SHP77 treated with DMSO at 0.1 percent for 48 hours (cell line): ENCODE measurements at places on chromosomes 6 and 20.

- no peak for DNase-seq
Observed at GRCh38 chr20:32982617-32983458, 21.4 kb downstream of the SUN5 start.

- DNase-seq, result no peak
Observed at GRCh38 chr6:50217841-50218240, 168.1 kb upstream of the DEFB112 start.

DNA sequence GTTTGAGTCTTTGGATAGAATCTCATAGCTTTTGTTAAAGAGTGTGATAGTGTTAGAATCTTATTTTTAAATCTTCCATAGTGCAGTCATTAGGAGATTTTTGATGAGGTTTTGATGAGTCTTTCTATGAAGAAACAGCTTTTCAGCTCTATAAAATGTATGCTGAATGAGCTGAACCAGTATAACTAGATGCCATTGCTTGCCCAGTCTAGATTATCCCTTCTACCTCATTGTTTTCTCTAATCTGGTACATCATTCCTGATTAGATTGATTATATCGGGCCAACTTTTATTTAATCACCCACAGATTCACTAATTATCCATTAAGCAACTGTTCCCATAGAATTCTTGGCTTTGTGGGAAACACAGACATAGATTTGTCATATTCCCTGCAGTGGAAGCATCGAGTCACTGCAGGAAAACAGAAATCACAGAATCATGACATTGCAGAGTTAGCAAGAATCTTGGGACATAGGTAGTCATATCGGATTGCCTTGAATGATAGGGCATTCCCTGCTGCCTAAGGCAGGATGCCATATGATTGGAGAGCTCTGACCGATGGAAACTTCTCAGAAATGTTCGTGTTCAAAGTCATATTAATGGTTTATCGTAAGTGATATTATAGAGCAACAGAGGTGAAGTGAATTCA lies 882.7 kb upstream of the FLRT3 start:
- DNase-seq, result no peak

DNA sequence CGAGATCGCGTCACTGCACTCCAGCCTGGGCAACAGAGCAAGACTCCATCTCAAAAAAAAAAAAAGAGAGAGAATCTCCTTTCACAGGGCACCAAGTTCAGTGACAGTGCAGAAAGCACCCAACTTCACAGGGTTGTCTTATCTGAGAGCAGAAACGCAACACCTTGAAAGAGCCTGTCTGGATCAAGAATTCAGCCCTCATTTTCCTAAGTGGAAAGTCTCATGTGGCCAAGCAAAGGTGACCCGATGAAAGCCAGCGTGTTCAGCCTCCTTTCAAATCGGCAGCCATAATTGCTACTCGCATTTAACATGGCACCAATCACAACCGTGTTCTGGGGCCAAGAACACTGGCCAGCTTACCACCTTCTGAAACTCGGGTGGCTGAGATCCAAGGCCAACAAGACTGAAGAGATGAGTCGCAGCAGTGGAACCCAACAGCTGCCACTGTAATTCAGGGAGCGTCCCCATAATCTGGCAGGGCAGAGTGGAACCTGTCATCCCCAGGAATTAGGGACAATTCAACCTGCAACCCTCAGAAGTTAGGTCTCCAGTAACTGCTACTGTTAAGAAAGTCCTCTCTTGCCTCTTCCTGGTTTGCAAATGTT lies 536.7 kb upstream of the JARID2 start:
- no peak for DNase-seq

DNA sequence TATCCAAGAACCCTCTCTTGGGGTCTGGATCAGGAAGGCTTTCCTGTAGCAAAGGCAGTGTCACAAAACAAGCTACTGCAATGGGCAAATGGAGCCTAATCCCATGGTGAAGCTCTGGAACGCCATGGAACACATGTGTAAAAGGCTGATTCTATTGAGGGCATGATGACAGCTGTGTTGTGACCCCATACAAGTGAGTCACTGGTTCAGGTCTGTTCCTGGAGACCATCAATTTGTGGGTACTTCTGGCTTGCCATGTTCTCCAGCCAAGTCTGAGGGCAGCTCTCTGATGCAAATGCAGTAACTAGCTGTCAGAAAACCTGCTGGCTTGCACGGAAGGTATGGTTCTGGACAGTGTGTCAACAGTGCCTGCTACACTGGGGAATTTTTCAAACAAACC lies 33.3 kb upstream of the ECHDC1 start:
- no peak for DNase-seq

DNA sequence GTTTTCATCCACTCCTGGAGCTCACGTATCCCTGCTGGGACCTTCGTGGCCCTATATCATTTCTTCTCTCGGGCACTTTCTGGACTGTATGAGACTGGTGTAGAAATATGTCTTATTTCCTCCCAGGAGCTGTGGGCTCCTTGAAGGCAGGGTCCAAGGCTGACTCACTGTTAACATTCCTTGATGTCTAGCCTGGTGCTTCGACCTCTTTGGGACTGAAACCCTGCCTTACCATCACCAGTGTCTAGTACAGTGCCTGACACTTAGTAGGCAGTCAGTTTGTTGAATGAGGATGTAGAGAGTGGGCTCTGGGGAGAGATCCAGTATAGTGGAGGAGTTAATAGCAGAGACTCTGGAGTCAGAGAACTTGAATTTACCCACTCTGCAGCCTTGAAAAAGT lies 23.6 kb downstream of the POFUT1 start:
- DNase-seq, result no peak

GRCh38 chr6:52143551-52143950 lies 42.6 kb upstream of the IL17A start:
- DNase-seq, result no peak

DNA sequence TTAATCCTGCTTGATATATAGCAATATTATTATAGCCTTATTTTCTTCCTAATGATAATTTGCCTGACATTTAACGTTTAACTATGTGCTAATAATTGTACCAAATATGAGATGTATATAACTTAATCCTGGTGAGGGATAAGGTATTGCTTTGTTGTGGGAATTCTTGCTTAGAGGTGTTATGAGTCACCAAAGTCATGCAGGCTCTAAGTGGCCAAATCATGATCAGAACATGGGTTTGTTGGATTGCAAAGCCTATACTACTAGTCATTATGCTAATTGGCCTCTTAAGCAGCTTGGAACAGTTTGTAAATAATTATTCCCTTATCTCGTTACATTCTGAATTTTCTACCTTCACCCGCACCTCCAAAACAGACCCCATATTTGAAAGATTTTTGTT lies 21.9 kb upstream of the C6orf141 start:
- no peak for DNase-seq

- no peak for DNase-seq
Observed at GRCh38 chr6:98384801-98385200, 449.6 kb upstream of the POU3F2 start.

- no peak for DNase-seq
Observed at GRCh38 chr6:7593229-7593628, 3.2 kb downstream of the SNRNP48 start.

DNA sequence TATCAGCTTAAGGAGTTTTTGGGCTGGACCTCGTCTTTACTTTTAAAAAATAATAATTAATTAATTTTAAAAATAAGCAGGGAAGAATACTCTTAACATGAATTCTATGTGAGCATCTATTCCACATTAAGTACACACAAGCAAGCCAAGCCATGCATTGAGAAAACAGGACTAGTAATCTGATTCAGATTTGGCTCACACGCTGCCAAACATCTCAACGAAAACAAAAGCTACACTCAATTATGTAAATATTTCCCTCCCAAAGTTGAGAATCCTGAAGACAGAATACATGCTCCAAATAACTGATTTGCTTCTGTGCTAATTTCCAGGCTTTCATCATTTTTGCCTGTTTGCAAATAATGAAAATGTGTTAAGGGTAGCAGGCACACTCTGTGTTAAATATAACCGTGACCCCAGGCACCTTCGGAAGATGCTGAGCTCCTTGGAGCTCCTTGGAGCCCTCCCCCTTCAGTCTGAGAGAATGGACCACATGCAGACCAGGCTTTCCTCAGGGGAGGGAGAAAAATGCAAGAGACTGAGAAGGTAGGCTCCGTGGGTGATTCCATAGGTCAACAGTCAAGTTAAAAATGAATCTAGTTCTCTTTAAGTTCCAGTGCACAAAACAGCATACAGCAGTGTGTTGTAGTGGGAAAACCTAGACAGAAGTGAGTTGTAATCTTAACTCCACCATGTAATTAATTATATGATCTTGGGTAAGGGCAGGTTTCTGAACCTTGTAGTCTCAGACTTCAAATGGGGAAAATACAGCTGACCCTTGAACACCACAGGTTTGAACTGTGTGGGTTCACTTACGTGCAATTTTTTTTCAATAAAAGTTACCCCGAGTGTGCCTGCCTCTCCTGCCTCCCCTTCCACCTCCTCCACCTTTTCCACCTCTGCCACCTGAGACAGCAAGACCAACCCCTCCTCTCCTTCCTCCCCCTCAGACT lies 161.3 kb upstream of the RREB1 start:
- DNase-seq, result no peak

DNA sequence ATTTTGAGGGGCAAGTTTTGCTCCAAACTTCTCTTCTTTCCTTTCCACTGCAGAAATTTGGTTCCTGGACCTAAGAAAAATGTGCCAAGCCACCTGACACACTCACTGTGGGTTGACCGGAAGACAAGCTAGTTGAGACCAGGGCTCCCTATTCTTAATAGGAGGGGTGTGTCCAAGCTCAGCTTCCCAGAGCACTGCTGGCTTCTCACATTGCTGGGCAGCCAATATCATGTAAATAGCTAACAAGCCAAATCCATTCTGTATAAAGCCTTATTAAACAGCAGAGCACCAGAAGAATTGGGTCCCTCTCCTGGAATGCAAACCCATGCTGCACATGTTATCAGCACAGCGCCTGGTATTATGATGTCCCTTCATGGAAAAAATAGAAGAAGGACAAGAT lies 17.0 kb upstream of the SAMD3 start:
- no peak for DNase-seq

DNA sequence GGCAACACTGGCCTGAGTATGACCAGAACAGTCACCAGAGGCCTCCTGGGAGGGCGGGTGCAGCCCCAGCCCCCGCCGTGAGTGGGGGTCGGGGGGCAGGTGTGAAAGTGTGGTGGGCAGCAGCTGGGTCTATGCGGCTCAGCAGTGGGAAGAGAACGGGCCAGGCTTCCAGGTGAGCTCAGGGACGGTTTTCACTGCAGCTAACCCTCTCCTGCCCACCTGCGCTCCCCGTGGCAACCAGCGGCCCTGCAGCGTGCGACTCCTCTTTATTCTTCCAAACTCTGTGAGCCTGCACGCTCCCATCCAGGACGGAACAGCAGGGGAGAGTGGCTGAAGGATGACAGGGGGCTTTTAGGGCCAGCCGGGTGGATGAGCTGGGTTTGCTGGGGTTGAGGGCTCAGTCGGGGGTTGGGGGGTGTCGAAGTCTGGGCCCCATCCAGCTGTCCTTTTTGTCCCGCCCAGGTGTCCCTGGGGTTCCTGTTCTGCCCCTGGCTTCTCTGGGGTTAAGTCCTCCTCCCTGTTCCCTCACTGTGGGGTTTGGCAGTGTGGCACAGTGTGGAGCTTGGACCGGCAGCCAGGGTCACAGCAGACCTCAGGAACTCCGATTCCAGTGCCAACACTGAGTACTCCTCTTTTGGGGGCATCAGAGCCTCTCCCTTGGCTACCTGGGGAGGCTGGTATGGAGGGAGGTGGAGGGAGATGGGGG lies 859 bp upstream of the BIRC7 start:
- no peak for DNase-seq

- no peak for DNase-seq
Observed at GRCh38 chr6:26400626-26401025, 1.4 kb upstream of the BTN3A1 start.

DNA sequence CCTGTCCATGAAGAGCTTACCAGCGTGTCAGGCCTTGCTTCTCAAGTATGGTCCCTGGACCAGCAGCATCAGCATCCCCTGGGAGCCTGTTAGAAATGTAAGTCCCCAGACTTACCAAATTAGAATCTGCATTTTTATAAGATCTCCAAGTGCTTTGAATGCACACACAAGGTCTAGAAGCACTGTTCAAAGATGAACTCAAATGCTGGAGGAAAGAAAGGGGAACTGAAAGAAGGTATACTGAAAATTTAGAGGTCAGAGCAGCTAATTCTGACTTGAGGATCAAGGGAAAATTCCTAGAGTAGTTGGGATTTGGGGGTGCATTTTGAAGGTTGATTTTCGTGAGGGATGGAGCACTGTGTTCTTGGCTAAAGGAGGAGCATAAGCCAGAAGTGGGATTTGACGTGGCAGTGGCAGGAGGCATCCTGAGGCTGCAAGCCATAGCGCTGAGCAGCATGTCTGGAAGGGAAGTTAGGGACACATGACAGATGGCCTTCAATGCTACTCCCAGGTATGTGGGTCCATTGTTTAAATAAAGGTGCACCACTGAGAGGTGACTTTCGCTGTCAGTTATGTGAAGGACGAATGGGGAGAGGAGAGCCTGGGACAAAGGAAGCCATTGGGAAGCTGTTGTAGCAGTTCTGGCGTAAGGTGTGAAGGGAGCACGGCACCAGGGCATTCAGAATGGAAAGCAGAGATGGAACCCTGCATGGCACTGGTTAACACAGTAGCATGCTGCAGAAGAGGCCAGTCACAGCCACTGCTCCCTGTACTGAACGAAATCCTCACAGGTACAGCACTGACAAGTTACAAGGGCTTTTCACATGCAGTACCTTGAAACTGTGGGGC lies 36.2 kb downstream of the ARMC2 start:
- no peak for DNase-seq

DNA sequence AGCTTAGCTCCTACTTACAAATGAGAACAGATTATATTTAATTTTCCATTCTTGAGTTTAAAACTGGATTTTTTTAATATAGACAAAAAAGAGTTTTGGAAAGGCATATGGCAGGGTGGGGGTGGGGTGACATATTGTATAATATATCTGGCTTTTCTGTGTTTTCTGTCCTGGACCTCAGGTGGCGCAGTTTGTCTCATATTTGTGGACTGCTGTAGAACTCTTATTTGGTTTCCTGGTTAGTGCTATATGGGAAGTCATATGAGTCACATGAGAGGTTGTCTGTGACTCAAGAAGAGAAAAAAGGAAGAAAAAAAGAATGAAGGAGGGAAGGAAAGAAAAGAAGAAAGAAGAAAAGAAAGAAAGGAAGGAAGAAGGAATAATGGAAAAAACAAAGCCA lies 131.8 kb downstream of the CLVS2 start:
- DNase-seq, result no peak
